Lower lobe of right lung (tissue), 2 donors: ENCODE measurements at places on chromosomes 2 and 18. TPM values are rescaled to one million over a fixed set of nuclear protein-coding genes. Genes with fewer than 3 reads are reported as not detected.

Gene SP100
- total RNA-seq: 162 TPM

DNA sequence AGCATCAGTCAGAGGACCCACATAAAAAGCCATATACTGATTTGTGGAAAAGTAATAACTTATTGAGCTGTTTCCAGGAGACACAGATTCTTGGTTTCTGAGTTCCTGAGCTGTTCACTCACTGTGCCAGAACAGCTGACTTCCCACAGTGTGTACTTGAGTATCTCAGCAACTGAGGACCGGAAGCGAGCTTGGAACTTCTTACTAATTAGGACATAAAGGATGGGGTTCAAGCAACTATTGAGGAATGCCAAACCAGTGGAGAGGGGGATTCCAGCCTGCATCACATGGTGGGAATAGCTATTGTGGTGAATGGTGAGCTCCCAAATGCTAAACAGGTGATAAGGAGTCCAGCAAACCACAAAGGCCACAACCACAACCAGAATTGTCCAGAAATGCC is 16.4 kb downstream of the EEF1B2 start:
- no peaks in the 10 kb centered on the region for H3K27me3 ChIP-seq
- H3K36me3 ChIP-seq: no peaks in the 10 kb centered on the region
- DNase-seq: no peak
- no peak overlapping the region for H3K4me3 ChIP-seq

DNA sequence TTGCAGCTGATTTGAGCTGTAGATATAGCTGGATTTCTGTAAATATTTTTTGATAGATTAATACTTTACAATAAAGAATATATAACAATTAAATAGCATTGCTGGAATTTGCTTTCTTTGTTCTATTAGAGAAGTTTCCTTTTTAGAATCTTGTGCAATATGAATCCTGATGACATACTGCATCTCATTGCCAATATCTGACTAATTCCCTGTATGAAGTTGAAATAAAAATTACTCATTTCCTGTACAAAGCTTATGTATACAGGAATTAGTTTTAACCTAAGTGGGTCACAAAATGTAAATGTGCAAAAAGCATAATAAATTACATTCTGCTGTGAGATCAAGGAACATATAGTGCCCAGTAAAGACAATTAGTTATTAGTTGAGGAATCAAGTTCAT is 72.8 kb upstream of the TMEFF2 start:
- H3K4me1 ChIP-seq: no peaks in the 10 kb centered on the region
- no peak overlapping the region for H3K4me3 ChIP-seq
- no peak for DNase-seq
- no peaks in the 10 kb centered on the region for H3K36me3 ChIP-seq

DNA sequence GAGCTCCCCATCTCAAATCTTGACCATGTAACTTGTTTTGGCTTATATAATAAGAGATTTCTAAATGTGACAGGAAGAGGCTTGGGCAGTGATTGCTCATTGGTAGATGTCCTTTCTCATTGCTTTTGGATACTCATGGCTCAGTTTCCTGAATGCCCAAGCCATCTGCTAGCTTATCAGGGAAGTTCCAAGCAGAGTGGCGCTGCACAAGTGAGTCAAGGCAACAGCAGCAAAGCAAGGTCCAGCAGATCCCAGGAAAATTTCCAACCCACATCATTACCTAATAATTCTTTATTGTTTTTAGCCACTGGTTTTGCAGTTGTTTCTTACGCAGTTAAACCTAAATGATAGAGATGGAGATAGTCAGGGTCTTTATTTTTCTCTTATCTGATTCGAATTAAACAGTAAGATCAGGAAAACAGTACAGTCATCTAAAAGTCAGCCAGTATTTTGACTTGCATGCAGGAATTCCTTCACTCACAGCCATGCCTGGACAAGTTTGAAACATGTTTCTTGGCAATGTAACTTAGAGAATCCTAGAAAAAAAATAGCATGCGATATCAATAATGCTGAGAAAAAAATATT is 349.7 kb upstream of the TMEFF2 start:
- DNase-seq: no peak
- H3K4me3 ChIP-seq: no peak overlapping the region
- H3K4me1 ChIP-seq: no peaks in the 10 kb centered on the region
- no peaks in the 10 kb centered on the region for H3K27me3 ChIP-seq
- H3K27ac ChIP-seq: no peak overlapping the region
- H3K36me3 ChIP-seq: no peaks in the 10 kb centered on the region

GRCh38 chr2:230758566-230759480 is 46.2 kb downstream of the CAB39 start:
- DNase-seq: no peak
- H3K36me3 ChIP-seq: peaks cover 39% of the 10 kb centered on the region
- no peak overlapping the region for H3K27ac ChIP-seq

Gene ACVR1C
- total RNA-seq: 1.7 TPM

GRCh38 chr18:35581546-35581897 is at the start of gene GALNT1:
GALNT1 (plus strand) TSS chr18:35581740; CDS start chr18:35654663, 72,923 bp downstream.
- no peak for DNase-seq
- H3K27me3 ChIP-seq: no peaks in the 10 kb centered on the region
- H3K4me1 ChIP-seq: peaks cover 23% of the 10 kb centered on the region

Gene GFPT1
- 59.9 TPM for total RNA-seq

- H3K27ac ChIP-seq: no peak overlapping the region
- no peaks in the 10 kb centered on the region for H3K27me3 ChIP-seq
- H3K4me1 ChIP-seq: no peaks in the 10 kb centered on the region
- no peak overlapping the region for H3K4me3 ChIP-seq
- no peak for DNase-seq
These were observed 104.7 kb upstream of the SLC66A3 start for GRCh38 chr2:11050565-11050964.

DNA sequence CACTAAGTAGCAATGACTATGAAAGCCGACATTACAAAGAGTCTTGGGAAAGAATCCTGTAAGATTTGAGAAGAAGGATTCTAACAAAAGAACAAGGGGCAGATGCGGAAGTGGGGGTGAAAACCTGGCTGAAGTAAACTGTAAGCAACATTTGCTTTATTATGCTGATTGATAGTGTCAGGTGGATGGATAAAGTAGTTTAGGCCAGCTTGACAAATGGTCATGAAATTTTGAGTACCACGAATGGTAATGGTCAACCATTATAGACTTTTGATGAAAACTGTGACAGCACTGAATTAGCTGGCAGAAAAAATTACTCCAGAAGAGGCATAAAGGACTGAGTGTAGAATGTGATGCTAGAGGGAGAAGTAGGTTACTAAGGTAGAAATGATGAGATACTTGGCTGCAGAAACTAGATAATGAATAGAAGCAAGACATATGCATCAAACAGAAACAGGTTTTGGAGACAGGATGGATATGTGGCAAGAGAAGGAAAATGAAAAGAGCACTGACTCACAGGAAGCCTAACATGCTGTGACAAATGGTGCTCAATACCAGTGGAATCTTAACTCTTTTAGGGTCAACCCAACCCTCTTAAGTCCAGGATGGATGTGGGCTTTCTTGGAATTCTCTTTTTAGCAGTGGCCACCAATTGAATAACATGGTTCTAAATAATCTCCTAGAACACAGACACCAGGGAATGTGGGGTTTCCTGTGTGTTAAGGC is 6.8 kb downstream of the THUMPD2 start:
- DNase-seq: no peak
- peaks cover 23% of the 10 kb centered on the region for H3K36me3 ChIP-seq
- H3K4me1 ChIP-seq: peaks cover 16% of the 10 kb centered on the region
- no peak overlapping the region for H3K27ac ChIP-seq

GRCh38 chr2:28280619-28281018 is 112.0 kb upstream of the FOSL2 start:
- no peak for DNase-seq
- no peaks in the 10 kb centered on the region for H3K27me3 ChIP-seq
- peaks cover under 1% of the 10 kb centered on the region for H3K4me1 ChIP-seq
- H3K4me3 ChIP-seq: no peak overlapping the region

DNA sequence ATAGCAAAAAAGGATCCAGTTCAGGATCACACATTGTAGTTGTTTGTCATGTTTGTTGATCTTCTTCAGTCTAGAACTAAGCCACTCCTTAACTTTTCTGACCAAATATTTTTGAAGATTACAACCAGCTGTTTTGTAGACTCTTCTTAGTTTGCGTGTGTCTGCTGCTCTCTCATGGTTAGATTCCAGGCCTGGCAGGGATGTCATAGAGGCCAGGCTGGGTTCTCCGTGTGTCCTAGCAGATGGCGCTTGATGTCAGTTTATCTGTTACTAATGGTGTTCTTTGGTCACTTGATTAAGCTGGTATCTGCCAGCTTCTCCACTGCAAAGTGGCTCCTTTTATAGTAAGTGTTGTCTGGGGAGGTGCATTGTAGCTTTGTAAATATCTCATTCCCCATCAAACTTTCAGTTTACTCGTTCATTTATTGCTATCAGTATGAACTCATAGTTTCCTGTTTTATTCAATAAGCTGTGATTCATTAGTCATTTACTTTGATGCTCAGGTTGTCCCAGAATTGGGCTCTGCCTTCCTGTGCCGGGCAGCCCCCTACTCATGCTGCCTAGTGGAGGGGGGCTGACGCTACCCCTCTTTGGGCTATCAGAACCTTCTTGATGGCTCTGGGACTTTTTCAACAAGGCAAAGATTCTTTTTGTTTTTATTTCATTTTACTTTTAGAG is 42.1 kb downstream of the GRHL1 start:
- peak overlapping the region; percentile 32 for H3K27ac ChIP-seq
- no peaks in the 10 kb centered on the region for H3K36me3 ChIP-seq
- H3K4me1 ChIP-seq: peaks cover 36% of the 10 kb centered on the region
- no peak overlapping the region for H3K4me3 ChIP-seq

GRCh38 chr2:39948016-39948719 is 169.1 kb upstream of the THUMPD2 start:
- H3K27me3 ChIP-seq: no peaks in the 10 kb centered on the region
- no peak overlapping the region for H3K4me3 ChIP-seq

DNA sequence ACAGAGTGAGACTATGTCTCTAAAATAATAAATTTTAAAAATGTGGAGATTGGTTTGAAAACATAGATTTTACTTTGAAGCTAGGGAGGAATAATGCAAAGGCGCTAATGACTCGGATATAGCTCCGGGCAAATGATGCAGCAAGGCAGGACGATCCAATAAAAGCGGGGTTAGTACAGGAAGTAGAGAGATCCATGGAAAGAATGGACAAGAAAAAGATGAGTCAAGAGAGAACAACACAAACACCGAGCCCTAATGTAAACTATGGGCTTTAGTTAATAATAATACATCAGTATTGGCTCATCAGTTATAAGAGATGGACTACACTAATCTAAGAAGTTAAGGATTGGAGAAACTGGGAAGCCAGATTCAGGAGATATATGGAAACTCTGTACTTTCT is 74.5 kb downstream of the QPCT start:
- no peaks in the 10 kb centered on the region for H3K27me3 ChIP-seq
- no peaks in the 10 kb centered on the region for H3K36me3 ChIP-seq
- no peak overlapping the region for H3K27ac ChIP-seq
- no peak for DNase-seq

Gene PID1
- 48.0 TPM for total RNA-seq

Gene NPPC
- total RNA-seq: not detected

DNA sequence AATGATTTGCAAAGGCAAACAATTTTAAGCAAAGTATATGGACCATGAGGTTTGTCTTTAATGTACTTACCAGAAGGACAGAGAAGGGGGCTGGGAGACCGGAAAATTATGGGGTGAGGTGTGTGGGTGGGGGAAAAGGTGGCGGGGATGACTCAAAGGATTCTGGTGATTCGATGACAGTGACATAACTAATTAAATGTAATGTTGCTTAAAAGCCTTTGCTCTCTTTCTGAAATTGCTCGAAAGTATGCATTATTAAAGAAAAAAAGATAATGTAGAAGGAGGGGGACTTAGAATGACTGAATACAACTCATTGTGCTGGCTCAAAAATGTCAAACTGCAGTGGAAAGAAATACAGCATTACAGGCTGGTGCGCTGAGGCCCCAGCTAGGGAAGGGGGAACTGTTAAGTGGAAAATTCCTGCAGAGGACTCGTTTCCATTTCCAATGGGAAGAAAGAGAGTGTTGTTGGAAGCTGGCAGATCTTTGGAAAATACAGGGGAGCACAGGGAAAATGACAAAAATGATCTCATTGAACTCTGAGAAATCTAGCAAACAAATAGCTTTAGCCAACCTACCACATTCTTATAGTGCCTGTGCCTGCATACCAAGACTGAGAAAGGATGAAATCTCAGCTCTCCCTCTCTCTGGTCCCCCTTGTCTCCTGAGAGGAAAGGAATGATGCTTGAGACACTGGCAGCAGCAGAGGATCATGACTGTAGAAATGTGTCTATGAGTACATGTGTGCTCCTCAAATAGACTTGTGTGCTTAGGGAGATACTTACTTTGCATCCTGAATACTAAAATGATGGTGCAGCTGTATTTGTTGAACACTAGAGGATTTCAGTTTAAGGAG is 632.4 kb downstream of the NYAP2 start:
- DNase-seq: no peak
- H3K27ac ChIP-seq: no peak overlapping the region
- H3K4me3 ChIP-seq: peak overlapping the region; percentile 60
- no peaks in the 10 kb centered on the region for H3K36me3 ChIP-seq

DNA sequence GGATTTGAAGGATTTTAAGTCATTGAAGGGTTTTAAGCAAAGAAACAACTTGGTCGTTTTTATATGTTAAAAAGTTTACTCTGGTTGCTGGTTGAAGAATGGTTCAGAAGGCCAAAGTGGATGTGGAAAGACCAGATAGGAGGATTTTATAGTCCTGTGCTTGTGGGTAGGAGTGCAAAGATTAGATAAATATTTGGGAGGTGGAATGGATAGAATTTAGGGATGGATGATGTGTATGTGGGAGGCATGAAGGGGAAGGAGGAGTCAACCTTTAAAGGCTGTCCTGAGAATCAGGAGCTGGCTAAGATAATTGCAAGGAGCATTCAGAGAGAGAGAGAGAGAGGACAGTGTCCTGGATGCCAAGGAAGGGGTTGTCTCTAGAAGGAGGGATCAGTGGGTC is 190.1 kb upstream of the SPRED2 start:
- no peak overlapping the region for H3K4me3 ChIP-seq
- H3K36me3 ChIP-seq: no peaks in the 10 kb centered on the region
- H3K27me3 ChIP-seq: peaks cover 13% of the 10 kb centered on the region
- no peaks in the 10 kb centered on the region for H3K4me1 ChIP-seq

DNA sequence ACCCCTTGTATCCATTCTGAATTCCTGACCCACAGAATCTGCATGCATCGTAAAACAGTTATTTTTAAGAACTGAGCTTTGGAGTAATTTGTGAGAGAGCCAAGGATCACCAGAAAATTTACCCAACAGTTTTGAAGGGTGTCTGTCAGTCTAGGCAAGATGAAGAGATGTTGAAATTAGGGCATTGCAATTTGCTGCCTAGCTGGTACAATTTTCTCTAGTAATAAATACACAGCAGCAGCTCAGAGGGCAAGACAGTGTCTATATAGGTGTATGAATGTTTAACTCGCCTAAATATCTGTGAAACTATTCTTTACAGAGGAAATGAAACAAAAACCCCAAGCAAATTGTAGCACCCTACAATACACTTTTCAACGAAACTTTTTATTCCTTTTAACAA is 377.8 kb upstream of the POU3F3 start:
- no peaks in the 10 kb centered on the region for H3K36me3 ChIP-seq
- no peak overlapping the region for H3K27ac ChIP-seq
- no peak overlapping the region for H3K4me3 ChIP-seq
- no peaks in the 10 kb centered on the region for H3K27me3 ChIP-seq

Gene SPHKAP
- total RNA-seq: 0.06 TPM

Gene OTX1
- 0.27 TPM for total RNA-seq

Gene ATIC
- 65.5 TPM for total RNA-seq

Gene CIB4
- not detected for total RNA-seq

- H3K27ac ChIP-seq: no peak overlapping the region
- H3K27me3 ChIP-seq: no peaks in the 10 kb centered on the region
- H3K4me1 ChIP-seq: no peaks in the 10 kb centered on the region
- no peak for DNase-seq
- no peaks in the 10 kb centered on the region for H3K36me3 ChIP-seq
- H3K4me3 ChIP-seq: no peak overlapping the region
These were observed 318.5 kb upstream of the TNP1 start for GRCh38 chr2:217178341-217178740.

- no peaks in the 10 kb centered on the region for H3K27me3 ChIP-seq
These were observed 236.6 kb downstream of the GLI2 start for GRCh38 chr2:120972286-120972685.
